SK-N-SH treated with all-trans-retinoic acid at 6 μM for 48 hours (cell line): ENCODE measurements at places on chromosomes 2 and 18.
A peak's percentile ranks its signal among the peaks of the same experiment; 100 is the strongest.

DNA sequence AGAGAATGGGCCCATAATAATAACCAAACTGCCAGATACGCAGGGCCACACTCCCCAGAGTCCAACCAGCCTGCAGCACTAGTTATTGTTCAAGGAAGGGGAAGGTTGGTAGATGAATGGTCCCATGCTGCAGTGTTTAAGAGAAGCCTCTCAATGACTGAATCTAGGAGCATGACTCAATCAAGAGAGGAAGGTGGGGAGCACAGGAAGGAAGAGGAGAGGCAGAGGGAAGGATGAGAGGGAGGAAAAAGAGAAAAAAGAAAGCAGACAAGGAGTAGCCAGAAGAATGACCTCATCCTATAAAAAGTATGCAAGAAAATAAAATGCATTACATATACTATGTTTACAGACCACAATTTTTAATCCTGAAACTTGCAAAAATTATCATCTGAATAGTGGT is 174.5 kb downstream of the TCF4 start:
- ATAC-seq, result no peak

DNA sequence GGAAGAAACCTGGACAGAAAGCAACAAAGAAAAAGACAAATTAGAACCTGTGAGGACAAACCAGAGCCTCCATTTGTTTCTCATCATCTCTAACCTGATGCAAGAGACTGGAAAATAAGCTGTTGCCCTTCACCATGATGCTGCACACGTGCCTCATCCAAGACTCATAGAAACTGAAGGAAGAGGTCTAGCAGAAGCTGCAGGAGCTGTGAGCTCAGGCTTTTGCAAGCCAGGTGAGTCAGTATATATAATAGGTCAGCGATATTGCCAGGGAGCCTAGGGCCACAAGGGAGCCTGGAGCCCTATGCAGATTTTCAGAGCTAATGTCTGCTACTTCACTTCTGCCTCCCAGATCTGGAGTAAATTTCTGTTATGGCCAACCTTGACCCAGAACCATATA is 163.1 kb downstream of the LNPK start:
- no peak for ATAC-seq

DNA sequence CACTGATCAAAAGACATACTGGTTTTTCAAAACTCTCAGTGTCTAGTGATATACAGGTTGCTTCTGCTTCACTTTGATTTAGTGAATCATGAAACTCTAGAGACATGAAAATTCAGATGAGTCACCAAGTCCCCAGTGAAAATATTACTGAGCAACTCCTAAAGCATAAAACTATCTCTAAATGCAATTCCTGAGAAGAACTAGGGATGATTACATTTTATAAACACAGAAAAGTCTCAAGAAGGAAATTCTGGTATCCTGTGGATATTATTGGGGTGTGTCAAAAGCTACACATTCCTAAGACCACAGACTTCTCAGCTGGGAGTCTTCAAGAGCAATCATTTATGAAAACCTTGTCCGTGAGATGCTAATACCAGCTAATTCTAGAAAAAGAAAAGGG is 9.7 kb downstream of the LRRTM4 start:
- ATAC-seq, result no peak

- ATAC-seq, result peak; percentile 60
Observed at GRCh38 chr2:174590928-174591648, 6.5 kb downstream of the WIPF1 start.

DNA sequence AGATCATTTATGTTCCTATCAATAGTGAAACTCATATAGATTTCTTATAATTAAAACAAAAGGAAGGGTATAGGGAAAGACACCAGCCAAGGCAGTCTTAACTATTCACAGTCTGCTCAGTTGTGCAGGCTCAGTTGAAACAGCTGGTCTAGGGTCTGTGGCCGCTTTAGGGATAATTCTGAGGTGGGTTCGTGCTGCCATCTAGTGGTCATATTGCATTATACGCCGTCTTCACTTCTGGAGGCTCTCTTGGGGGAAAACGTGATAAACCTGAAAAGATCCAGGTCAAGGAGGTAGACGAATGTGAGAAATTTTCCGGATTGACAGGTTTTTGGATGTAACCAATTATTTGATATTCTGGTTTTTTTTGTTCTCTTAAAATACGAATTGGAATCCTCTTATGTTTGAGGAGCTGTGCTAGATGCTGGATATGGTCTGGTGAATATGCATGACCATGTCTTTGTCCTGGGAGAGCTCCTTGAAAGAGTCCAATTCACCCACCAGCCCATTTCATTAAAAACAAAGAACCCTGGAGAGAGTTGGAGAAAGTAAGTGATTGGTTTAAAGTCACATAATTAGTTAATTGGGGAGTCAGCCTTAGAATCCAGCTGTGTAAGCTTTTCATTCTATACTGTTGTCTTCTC is 492.4 kb downstream of the PLCL1 start:
- ATAC-seq, result peak; percentile 98

DNA sequence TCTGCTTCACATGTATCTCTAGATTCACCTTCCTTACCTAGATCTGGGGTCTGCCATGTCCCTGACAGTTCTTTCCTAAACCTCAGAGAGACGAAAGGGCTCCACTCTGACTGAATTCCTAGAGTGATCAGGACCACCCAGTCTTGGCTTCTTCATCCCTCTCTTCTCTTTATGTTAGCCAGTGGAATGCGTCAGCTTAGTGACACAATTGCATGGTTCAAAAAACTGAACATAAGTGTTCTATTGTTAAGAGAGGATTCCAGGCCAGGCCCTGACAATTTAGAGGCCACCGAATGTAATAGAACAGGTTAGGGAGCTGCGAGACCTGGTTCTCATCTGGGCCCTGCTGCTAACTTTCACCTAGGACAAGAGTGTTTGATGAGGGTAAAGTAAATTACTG is 10.0 kb downstream of the PRELID3A start:
- ATAC-seq, result no peak

DNA sequence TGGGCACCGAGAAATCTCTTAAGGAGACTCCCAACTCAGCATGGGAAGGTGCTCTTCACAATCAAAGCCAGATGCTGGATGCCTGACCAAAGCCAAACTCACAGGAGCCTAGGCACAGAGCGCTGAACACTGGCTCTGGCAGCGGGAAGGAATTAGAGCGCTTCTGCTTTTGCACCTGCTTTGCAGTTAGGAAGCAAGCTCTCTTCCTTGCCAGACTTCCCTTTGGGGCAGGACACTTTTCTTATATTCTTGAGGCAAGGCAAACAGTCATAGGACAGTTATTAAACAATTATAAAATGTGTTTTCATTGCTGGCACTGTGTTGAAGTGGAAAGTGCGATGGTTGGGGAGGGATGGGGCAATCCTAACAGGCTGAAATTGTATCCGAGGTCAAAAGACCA is 79.6 kb upstream of the DNMT3A start:
- ATAC-seq, result no peak

- peak; percentile 92 for ATAC-seq
Observed at GRCh38 chr18:36711813-36712444, 116.9 kb downstream of the TPGS2 start.

GRCh38 chr18:37321582-37322491 is 243.8 kb downstream of the CELF4 start:
- ATAC-seq, result peak; percentile 23

GRCh38 chr2:124563426-124563825 is 538.3 kb downstream of the CNTNAP5 start:
- no peak for ATAC-seq

DNA sequence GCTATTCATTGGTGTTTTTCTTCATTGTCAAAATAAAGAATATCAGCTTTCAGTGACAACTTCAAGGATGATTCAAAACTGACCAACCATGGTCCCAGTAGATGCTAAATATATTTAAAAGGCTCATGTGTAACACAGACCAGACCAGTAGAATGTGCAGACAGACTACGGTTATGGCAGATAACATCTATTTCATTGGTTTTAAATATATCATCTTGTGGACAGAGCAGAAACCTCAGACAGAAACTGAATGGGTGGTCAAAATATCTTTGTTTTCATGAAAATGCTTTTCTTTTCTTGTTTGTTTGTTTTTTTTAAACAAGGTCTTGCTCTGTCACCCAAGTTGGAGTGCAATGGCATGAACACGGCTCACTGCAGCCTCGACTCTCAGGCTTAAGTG is 107.4 kb upstream of the CREB1 start:
- peak; percentile 60; the same call in 1 of the 3 replicates for ATAC-seq

GRCh38 chr2:132404056-132404455 is 12.5 kb upstream of the GPR39 start:
- no peak for ATAC-seq

GRCh38 chr18:68221111-68221724 is 493.7 kb downstream of the TMX3 start:
- ATAC-seq, result no peak

GRCh38 chr2:124131276-124131675 is 106.2 kb downstream of the CNTNAP5 start:
- no peak for ATAC-seq

DNA sequence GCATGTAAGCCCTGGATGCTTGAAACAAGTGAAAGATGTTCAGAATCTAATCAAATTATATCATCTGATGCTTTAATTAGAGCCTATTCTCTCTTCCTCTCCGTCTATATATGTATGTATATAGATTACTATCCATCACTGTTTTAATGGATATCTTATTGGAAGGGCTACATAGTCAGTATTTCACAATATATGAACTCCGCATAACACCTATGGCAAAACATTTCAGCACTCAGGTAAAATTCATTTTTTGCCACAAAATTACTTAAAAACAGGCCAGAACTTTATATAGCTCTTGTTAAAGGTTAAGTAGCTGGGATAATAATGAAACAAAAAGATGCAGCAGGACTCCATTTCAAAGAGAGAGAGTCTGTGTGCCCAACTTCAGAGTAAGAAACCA is 1.2 kb downstream of the PJVK start:
- no peak for ATAC-seq

- no peak for ATAC-seq
Observed at GRCh38 chr2:227383686-227384085, 4.1 kb downstream of the SCYGR1 start.

DNA sequence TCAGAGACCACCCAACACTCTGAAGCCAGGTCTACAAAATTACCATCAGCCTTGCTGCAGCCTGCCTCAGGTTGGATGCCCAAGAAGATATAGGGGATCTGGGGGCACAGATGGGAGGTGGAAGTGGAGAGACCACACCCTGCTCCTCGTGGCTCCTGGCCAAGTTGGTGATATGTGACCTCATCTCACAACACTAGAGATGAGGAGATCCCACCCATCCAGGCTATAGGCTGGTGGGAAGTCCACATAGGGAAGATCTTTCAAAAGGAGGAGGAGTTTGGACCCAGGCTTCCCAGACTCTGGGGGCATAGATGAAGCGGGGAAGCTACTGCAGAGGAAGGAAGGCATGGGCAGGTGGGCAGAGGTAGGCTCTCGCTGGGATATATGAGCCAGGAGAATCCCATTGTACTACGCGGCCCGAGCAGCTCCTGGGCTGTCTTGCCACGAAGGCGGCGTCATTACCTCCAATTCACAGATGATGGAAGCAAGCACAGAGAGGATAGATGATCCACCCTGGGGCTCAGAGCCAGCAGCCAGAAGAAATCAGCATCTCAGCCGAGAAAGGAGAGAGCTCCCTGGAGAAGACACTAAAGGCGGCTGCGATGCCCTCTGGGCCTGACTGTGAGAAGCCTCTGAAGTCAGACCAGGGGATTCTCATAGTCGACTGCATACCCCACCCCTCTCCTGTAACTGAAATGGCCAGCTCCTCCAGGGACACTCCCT is 96.0 kb downstream of the RHOB start:
- ATAC-seq, result peak; percentile 94

GRCh38 chr2:58427572-58428095 is 186.5 kb upstream of the FANCL start:
- peak; percentile 49 for ATAC-seq

- no peak for ATAC-seq
Observed at GRCh38 chr2:169093535-169093934, 24.2 kb downstream of the DHRS9 start.

DNA sequence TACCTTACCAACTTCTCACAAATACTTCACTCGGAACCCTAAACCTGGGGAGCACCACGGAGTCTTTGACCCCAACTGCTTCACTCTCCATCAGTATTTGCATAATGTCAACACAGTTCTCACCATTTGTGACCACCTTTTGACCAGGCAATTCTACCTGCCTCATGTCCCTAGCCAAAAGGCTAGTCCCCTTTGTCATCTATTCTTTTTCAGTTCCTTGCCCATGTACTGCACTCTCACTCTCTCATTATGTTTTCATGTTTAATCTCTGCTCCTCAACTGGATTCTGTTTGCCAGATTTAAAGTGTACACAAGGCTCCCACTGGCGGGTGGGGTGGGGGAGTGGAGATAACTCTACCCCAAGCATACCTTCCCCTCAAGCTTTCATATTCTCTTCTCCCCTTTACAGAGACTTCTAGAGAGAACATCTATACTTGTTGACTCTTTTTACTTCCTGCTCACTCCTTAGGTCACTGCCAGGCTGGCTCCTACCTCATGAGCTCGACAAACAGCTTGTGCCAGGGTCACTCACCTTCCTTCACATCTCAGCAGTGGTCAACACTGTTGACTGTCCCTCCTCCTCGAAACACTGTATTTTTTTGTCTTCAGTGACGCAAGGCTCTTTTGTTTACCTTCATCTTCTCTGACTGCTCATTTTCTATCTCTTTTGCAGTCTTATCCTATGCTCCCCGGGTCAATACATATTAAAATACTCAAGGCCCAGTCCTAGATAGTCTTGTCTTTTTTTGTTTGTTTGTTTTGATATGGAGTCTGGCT is 88.7 kb upstream of the MAP4K3 start:
- no peak for ATAC-seq

GRCh38 chr2:46663614-46664013 is 184.2 kb downstream of the TMEM247 start:
- ATAC-seq, result no peak

GRCh38 chr18:59540346-59540745 is 156.9 kb downstream of the CCBE1 start:
- no peak for ATAC-seq

DNA sequence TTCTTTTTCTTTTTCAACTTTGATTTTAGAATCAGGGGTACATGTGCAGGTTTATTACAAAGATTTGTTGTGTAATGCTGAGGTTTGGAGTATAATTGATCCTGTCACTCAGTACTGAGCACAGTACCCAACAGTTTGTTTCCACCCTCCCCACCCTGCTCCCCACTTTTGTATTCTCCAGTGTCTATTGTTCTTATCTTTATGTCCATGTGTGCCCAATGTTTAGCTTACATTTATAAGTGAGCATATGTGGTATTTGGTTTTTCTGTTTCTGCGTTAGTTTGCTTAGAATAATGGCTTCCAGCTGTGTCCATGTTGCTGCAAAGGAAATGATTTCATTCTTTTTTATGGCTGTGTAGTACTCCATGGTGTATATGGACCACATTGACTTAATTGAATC is 43.1 kb downstream of the RDH14 start:
- no peak for ATAC-seq

DNA sequence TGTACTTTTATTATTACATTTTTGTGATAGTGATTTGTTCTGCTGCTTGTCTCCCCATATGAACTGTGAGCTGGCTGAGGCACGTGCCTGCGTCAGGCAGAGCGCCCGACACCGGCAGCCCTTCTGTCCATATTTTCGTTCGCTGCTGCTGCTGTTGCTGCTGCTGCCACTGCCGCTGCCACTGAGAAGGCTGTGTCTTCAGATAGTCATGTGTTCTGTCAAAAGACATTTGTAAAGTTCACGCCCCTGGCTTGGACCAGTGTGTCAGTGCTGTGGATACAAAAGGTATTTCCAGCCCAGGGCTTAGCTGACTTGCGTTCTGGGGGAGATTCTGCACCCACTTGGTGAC is 47.0 kb downstream of the TWIST2 start:
- ATAC-seq, result no peak
